ENCODE measurements at places on chromosomes 12 and 14.
A peak's percentile ranks its signal among the peaks of the same experiment; 100 is the strongest.

DNA sequence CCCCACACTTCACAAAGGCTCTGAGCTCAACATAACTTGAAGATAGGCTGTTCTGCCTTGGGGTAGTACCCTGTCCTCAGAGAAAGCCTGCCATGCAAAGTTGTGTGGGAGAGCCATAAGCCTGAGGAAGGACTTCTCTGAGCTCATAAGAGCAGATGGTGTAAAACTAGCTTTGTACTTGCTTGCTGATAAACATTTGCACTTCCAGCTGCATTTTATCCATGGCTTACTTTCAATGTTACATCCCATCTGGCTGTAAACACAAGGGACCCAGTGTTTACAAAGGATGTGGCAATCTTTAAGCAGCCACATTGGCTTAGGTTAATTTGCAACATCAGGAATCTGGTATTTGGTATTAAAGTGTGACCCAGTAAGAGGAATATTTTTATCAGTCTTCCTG lies 258.1 kb downstream of the IPO8 start:
- no peak for DNase-seq

DNA sequence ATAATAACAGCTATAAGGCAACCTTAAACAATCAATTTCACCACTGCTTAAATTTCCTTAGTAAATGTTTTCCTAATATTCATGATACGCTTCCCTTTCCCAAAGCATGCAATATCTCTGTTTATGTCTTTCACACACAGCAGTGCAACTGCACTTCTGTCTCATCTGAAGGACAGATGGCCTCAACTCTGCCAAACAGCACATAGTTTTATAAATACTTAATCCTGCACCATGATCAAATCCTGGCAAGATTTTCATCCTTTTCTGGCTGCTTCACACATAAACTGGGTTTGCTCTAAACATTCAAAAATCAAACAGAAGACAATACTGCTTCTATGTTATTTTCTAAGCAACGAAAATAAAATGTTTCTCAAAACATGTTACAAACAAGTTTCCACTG lies 266.3 kb downstream of the ITPR2 start:
- no peak for DNase-seq

DNA sequence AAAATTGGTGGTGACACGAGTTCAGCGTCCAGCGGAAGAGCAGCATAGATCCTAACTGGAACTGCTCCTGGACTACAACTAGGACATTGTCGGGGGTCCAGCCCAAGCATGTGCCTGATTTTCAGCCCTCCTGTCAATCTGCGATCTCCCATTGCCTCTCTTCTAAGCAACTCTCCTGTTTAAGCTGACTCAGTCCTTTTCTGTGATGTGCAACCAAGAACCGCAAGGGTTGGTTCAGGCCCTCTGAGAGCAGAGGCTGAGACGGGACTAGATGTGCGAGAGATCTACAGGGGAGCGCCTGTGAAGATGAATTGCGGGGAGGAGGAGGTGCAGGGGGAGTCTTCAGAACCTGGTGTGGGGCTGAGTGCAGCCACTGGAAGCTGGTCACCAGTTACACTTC lies 3.7 kb upstream of the PAPLN start:
- DNase-seq = peak; percentile 24

- no peak for DNase-seq
Measured at GRCh38 chr12:125218952-125219351, 153.7 kb downstream of the AACS start.

GRCh38 chr12:25311506-25311905 lies 60.8 kb upstream of the KRAS start:
- DNase-seq = no peak

DNA sequence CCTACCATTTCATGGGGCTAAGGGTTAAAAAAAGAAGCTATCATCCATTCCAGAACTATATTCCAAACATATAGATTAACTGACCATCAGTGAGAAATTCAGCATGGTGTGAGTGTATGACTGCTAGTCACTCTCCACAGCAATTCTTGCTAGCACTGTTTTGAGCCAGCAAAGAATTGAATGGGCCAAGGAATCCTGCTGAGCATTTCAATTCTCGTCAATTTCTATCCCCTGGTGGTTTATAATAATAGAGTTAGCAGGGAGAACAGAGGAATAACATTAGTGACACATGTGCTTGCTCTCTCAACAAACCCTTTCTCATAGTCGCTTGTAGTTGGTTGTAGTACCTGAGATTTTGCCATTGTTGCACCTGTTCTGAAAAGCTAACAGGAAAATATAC lies 7.2 kb downstream of the MBIP start:
- no peak for DNase-seq

GRCh38 chr14:105475269-105476096 lies 862 bp downstream of the CRIP2 start:
- DNase-seq = no peak

GRCh38 chr14:55256586-55256985 lies 14.6 kb upstream of the FBXO34 start:
- no peak for DNase-seq

DNA sequence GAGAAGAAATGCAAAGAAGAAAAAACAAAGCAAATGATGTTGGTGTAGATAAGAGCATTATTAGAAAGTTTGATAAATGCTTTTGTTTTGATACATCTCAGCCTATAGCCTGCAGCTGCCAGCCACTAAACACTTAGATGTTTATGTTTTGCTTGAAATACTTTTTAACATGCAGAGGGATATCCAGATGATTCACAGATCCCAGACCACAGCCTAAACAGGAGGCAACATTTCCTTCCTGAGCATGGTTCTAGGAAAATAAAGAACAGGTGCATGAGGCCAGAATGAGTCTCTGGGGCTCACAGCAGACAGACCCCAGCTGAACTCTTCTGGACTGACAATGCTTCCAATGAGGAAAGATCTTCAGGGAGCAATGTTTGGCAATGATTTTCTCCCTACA lies 103.7 kb upstream of the EEA1 start:
- no peak for DNase-seq

DNA sequence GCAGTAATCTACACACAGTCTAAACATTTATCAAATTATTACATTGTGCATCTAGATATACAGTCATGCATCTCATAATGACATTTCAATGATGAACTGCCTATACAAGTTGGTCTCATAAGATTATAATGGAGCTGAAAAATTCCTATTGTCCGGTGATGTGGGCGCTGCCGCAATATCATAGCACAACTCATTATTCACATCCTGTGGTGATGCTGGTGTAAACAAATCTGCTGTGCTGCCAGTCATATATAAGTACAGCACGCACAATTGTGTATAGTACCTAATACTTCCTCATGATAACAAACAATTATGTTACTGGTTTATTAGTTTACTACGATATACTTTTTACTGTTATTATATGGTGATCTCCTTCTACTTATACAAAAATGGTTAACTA lies 768.8 kb upstream of the NOVA1 start:
- DNase-seq = no peak

DNA sequence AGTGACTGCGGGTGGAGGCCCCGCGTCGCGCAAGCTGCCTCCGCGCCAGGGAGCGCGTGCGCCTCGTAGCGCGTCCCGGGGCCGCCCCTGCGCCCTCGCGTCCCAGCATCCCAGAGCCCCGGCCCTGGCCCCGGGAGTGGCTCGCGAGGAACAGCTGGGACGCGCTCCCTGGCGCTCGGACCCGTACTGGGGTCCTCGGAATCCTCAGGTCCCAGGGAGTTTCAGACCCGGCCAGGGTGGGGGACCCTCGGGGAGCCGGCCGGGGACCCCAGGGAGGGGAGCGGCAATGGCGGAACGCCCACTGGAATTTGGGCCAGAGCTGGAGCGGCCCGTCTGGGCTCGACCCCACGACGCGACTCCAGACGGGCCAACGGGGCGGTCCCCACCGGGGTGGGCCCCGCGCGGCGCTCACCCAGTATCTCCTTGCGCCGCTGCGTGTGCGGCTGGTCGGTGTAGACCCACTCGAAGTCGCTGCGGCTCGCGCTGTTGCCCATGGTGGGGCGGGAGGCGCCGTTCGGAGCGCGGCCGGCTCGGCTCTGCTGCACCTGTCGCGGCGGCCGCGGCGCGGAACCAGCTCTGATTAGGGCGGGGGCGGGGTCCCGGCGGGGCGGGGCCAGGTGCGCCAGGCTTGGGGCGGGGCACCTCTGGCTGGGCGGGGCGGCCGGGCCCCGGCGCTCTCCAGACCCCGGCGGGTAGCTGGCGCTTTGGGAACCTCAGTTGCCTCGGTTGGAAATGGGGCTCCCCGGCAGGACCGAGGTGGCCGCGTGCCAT lies at the start of gene DEGS2:
Gene DEGS2 (minus strand): TSS at position 552 of the 771 bp plus-strand sequence. CDS start 58 bp downstream, at position 494.
- no peak for DNase-seq

GRCh38 chr12:42141981-42142606 lies 2.6 kb downstream of the GXYLT1 start:
- no peak for DNase-seq

- DNase-seq = no peak
Measured at GRCh38 chr12:54497883-54498282, 331 bp downstream of the NCKAP1L start.

GRCh38 chr12:79058342-79058741 lies 193.8 kb downstream of the SYT1 start:
- DNase-seq = no peak

- DNase-seq = no peak
Measured at GRCh38 chr12:27984275-27984674, 11.7 kb upstream of the PTHLH start.

- peak; percentile 71 for DNase-seq
Measured at GRCh38 chr12:76878099-76878898, 520 bp downstream of the CSRP2 start.

DNA sequence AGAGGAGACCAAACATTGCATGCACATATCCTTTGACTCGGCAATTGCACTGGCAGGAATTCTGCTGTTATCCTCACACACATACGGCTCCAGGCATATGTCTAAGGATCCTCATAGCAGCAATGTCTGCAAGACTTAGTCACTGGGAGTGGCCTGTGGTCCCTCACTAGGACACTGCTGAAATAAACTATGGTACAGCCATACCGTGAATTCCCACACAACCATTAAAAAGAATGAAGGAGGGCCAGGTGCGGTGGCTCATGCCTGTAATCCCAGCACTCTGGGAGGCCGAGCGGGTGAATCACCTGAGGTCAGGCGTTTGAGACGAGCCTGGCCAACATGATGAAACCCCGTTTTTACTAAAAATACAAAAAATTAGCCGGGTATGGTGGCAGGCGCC lies 105.1 kb downstream of the ZFP36L1 start:
- no peak for DNase-seq

- DNase-seq = peak; percentile 67
Measured at GRCh38 chr12:6120796-6121473, 3.5 kb downstream of the VWF start.

DNA sequence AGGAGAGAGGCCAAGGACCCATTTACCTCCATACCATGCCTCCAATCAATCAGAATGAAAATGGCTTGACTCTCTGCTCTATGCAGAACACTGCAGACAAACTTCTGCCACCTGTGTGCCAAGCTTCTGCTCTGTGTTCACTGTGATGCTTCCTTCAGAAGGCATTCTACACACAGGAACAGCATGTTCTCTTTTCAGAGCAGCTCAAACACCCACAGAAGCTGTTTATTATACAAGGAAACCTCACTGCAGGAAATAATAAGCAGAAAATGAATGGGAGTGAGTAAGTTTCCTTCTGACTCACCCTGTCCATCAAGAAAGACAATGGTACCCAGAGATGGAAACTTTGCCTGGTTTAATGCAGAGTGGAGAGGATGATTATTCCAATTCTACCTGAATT lies 2.4 kb upstream of the ESR2 start:
- no peak for DNase-seq

- no peak for DNase-seq
Measured at GRCh38 chr14:100408350-100409002, 85.3 kb downstream of the SLC25A47 start.

DNA sequence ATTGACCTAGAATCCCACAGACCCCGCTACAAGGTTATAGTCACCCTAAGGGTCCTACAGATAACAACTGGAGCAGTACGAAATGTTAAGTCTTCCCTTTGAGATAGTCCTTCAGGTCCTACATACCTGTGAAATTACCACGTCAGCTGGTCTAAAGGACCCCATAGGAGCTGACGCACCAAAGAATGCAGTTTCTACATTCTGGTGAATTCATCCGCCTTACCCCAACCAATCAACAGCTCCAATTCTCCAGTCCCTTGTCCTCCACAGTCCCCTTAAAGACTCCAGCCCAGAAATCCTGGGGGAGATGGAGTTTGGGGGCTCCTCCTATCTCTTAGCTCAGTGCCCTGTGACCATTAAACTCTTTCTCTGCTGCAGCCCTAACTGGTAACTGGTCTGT lies 36.2 kb upstream of the PRMT8 start:
- no peak for DNase-seq

DNA sequence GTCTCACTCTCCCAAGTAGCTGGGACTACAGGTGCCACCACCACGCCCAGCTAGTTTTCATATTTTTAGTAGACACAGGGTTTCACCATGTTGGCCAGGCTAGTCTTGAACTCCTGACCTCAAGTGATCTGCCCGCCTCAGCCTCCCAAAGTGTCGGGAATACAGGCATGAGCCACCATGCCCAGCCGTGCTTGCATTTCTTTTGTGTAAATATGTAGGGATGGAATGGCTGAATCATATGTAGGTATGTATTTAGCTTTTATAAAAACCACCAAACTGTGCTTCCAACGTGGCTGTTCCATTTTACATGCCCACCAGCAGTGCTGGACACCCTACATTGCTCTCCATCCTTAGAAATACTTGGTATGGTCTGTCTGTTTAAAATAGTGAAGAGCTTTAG lies 32.8 kb upstream of the CLMN start:
- no peak for DNase-seq

GRCh38 chr14:22383515-22384166 lies 205.4 kb downstream of the DAD1 start:
- DNase-seq = no peak

DNA sequence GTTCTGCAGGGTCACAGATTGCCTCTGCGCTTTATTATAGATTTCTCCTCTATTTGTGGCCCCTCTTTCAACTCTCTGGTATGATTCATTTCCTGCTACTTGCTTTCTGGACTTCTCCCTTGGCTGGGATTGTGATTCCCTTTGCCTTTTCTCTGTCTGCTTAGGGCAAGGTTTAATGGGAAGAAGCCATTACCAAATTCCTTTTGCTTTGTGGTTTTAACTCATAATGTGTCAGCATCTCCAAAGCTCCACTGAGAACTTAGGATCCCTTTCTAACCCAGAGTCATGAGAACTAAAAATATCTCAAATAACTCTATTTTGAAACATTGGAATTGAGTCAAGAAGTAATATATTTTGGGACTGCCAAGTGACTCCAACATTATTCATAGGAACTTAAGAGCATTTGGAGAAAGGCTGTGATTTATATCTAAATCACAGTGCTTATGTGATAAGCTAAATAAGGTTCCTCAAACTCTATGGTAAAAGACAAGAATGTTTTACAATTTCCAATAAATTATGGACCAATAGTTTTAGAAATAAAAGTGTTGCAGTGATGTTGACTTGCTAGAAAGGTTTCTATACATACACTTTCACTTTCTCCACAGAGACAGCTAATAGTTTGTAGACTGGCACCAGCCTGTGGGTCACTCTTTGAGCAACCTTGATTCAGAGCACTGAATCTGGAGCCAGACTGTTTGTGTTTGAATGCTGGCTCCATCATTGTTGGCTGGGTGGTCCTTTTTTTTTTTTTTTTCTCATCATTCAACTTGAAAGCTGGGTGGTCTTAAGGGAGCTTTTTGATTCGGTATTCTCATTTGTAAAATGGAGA lies 93.9 kb downstream of the DACT1 start:
- DNase-seq = no peak

GRCh38 chr12:112347581-112347982 lies 34.6 kb downstream of the HECTD4 start:
- DNase-seq = no peak

- no peak for DNase-seq
Measured at GRCh38 chr14:104281768-104282301, 143.4 kb downstream of the KIF26A start.

- no peak for DNase-seq
Measured at GRCh38 chr14:50399251-50400032, 2.8 kb upstream of the CDKL1 start.

GRCh38 chr12:97216848-97217247 lies 245.8 kb upstream of the RMST start:
- no peak for DNase-seq

Measured in posterior cingulate gyrus (tissue), 11 donors.